Left colon (tissue), 2 donors: ENCODE measurements at places on chromosomes 1 and 21. TPM values are rescaled to one million over a fixed set of nuclear protein-coding genes. Genes with fewer than 3 reads are reported as not detected.

DNA sequence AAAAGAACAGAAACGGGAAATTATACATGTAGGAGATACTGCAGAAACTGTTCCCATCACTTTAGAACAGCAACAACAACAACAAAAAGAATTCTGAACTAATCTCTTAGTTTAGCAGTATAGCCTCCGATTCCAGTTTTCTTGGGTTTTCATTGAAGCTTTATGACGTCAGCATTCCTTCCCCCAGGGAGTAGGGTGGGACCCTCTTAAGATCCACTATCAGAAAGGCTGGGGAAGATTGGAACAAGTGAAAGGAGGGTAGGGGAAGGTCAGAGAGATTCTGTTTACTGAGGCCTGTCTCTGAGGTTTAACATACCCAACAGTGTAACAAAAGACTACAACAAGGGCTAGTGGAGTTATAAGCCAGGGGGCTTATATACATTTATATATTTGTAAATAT lies 121.4 kb upstream of the OLFM3 start:
- no peak for DNase-seq

The FHL3 gene
- total RNA-seq, result 2.5 TPM

- DNase-seq, result no peak
Measured at GRCh38 chr1:86965012-86965826, 50.8 kb downstream of the HS2ST1 start.

The SPRR2B gene
- not detected for total RNA-seq

DNA sequence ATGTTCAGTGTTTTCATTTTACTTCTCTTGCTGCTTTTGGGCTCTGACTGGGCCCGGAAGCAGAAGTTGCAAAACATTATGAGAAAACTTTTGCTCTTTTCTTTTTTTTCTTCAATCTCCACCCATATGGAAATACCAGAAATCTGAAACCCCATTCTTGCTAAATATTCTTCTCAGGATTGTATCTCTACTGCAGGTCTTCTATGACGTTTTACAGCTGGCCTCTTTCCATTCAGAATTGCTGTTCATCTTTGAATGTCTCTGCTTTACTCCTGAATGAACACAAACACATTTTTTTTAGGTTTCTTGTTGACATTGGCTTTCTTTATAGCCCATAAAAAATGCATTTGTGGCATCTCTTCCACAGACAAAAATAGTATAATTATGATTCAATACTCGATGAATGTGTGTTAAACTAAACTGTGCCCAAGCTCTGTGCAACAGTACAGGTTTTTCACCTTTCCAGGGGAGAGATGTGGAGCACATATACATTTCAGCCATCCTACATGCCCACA lies 18.8 kb downstream of the PTPRC start:
- DNase-seq, result no peak

DNA sequence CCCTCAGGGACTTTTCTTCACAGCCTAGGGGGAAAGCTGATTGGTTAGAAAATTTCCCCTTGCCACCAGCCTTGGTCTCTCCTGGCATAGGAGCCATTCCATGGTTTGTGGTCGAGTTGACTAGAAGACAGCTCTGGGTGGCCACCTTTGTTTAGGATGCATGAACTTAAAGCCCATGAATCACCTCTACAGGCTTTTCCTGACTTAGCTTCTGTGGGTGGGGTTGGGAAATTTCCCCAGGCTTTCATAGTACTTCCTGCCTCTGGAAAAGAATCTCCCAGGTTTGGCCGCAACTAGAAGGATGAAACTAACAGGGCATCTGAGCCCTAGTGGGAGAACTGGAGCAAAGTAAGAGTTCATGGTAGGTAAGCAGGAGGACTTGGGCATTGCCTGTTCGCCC lies 72.6 kb downstream of the SNRPE start:
- no peak for DNase-seq

The FAM110D gene
- total RNA-seq, result 1.0 TPM
